NCI-H1417 (cell line): ENCODE measurements at places on chromosomes 2 and 18.
A peak's percentile ranks its signal among the peaks of the same experiment; 100 is the strongest.

DNA sequence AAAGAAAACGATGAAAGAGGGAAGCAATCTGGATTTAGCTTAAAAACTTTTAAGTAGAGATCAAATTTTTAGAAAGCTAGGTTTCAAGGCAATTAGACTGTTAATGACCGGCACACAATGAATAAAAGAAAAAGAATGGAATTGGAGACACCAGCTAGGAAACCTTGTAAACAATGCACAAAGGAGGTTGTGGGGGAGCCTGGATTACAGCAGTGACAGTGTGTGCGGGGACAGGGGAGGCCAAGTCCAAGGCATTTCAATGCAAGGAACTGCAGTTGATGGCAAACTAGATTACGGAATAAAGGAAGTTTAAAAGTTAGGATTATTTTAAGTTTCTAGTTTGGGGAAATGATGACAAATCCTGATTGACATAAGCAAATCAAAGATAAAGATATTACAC is 74.5 kb downstream of the DTNB start:
- DNase-seq: no peak

DNA sequence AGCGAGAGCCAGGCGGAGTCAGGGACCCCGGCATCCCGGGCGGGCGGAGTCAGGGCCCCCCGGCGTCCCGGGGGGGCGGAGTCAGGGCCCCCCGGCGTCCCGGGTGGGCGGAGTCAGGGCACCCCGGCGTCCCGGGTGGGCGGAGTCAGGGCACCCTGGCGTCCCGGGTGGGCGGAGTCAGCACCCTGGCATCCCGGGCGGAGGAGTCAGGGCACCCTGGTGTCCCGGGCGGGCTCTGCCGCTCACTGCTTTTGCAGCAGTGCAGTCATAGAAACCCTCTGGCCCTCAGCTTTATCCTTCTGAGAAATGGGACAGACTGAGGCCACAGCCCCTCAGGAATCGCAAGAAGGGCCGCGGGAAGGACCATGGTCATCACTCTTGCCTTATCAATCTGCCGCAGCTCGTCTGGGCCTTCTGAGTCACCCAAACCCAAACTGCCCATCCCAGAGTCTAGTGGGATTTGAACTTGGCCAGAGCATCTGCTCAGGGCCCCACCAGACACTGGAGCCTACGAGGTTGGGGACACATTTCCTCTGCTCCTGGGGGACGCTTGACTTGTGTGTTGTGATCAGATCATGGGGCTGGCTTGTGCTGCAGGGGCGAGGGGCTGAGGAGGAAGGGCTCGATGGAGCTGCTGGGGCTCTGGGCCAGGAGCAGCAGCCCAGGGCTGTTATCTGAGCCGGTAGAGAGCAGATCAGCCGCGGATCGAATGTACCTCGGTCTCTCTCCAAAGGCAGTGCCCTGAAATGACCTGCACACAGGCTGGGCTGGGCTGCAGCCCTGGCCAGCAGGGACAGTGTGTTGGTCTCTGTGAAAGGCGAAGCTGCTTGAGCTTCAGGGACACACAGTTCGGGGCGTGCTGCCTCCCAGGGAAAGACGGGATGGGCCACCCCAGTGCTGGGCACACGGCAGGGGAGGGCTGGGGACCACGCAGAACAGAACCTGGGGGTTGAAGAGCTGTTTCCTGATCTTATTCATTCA is 290.1 kb upstream of the HDAC4 start:
- no peak for DNase-seq

GRCh38 chr2:202032846-202033316 is 774 bp upstream of the FZD7 start:
- no peak for DNase-seq

GRCh38 chr18:34867520-34867919 is 157.4 kb downstream of the DTNA start:
- DNase-seq: peak; percentile 10

DNA sequence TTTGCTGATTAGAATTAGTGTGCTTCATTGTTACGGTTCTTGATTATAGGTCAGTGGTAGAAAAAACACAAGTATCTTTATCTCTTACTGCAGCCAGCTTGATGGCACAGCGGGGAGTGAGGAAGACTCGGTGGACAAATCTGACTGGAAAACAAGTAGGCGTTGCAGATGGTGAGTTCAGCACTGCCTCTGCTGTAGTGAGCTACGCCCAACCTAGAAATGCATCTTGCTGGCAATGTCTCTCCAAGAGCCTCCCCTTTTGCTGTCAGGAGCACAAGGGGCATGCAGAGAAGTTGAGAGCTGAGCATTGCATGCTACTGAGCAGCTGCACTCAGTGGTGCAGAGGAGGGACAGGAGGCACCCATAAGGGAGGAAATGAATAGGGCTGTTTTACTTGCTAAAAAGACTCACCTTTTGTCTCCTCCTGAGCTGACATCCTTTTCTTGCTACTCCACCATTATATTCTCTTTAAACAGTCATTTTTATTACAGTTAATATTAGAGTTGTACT is 977.3 kb upstream of the ACVR2A start:
- no peak for DNase-seq

DNA sequence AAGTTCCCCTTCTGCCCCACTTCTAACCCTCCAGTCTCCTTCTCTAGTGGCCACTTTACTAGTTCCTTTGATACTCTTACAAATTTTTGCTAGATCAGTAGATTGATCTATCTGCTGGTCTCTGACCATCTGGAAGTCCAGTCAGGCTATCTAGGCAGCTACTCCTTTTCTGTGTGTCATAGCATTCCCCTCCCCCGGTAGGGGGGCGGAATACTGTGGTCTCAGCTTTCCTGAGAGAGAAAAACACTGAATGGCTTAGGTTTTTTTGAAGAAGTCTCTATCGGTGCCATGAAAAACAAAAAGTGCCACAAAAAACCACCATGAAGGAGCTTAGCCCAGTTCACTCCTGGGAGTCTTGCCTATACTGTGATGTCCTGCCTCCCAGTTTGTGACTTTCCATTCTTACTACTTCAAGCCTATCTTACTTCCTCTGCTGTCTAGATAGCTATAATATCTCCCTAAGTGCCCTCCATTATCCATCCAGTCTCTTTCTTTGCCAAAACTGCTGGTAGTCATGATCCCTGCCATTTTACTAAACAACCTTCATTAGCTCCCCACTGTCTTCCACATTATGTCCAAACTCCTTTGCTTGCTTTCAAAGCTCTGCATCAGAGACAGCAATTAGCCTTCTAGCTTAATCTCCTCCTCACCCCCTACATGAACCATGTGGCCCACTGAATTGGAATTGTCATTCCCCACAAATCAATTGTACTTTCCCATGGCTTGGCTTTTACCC is 29.9 kb downstream of the TPGS2 start:
- DNase-seq: no peak

GRCh38 chr2:125324273-125324672 is 1299.2 kb downstream of the CNTNAP5 start:
- DNase-seq: no peak

DNA sequence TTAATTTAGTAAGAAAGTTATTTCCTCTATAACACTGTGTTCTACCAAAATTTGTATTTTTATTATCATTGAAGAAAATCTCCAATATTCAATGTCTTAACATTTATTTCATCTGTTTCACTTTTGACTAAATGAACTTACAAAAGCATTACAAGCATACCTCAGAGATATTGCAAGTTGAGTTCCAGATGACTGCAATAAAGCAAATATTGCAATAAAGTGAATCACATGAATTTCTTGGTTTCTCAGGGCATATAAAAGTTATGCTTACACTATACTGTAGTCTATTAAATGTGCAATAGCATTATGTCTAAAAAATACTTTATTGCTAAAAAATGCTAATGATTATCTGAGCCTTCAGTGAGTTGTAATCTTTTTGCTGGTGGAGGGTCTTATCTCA is 78.3 kb downstream of the TTC32 start:
- DNase-seq: no peak

GRCh38 chr2:237253046-237253702 is 160.8 kb downstream of the COL6A3 start:
- DNase-seq: no peak

DNA sequence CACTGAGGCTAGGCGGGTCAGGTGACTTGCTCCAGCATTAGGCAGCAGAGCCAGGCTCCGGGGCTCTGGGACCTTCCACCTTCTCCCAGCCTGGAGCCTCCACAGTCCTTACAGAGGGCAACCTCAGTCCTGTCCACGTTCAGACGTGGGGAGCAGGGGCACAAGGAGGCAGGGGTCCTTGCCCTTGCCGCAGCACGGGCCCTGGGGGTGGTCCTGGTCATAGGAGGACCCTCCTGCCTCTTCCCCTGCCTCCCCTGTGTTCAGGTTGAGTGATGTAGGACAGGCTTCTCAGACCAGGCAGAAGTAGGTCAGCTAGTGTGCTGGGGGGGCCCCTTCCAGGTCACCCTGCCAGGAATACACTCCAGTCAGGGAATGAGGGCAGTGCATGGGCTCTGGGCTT is 5.4 kb upstream of the ARHGEF4 start:
- no peak for DNase-seq

DNA sequence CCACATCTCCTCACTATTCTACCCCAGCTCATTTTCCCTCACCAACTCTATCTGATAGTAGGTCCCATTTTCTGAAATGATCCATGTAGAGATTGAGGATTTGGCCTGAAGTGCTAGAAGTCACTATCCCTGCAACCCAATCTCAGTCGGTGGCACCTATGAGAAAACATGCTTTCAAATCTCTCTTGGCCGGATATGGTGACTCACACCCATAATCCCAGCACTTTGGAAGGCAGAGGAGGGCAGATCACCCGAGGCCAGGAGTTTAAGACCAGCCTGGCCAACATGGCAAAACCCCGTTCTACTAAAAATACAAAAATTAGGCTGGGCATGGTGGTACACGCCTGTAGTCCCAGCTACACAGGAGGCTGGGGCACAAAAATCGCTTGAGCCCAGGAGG is 19.1 kb upstream of the MARCHF4 start:
- no peak for DNase-seq

- DNase-seq: no peak
Observed at GRCh38 chr2:236998758-236999157, 86.9 kb upstream of the COPS8 start.

DNA sequence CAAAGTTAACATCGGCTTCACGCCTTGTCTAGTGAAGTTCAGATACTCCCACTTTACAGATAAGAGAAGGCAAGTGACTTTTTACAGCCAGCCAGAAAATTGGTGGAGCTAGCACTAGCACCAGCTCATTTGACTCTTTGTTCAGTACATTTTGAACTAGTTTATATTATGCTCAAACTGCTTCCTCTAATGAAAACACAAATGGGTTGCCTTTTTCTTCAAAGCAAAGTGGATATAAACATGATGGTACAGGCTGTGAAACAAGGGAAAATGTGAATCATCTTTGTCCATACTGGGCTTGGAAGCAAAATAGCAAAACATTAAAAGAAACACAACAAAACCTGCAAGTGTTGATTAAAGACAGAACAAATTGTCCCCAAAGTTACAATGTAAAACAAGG is 99.6 kb upstream of the LHCGR start:
- DNase-seq: no peak

DNA sequence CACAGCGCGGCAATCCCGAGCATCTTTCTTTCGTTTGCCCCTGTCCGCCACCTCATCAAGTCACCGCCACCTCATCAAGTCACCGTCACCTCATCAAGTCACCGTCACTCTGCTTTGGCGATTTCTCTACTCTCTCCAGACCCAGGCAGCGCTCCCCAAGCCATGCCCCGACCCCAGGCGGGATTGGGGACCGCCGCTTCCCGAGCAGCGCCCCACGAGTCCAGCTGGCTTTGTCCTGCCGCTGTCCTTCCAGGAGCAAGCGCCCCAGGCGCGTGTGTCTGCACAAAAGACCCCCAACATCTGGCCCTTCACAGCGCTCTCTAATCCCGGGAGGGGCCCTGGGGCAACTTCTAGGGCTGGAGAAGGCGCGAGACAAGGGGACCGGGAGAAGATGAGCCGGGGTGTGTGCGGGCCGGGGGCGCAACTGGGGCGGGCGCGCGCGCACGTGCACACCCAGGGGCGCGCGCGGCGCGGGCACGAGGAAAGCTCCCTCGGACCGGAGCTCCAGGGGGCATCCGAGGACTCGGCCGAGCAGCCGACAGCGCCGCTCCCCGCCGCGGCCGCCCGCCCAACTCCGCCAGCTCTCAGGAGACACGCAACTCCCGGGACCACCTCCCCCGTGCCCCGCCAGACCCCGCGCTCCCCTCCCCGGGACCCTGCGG is 633 bp upstream of the RNF152 start:
- DNase-seq: no peak

DNA sequence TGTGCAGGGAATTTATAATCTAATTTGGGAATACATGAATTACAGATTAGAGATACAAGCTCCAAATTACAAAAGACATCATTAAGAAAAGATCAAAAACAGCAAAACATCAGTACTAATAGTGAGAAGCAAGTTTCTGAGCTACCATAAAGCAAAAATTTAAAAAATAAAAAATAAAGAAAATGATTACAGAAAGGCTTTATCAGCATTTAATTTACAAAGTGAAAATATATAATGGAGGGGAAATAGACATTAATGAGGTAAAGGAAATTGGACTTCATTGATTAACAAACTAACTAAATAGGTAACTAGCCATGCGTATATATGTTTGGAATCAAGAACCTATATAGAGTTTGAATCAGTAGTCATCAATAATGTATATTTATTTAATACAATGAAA is 712.9 kb upstream of the DDX18 start:
- no peak for DNase-seq

DNA sequence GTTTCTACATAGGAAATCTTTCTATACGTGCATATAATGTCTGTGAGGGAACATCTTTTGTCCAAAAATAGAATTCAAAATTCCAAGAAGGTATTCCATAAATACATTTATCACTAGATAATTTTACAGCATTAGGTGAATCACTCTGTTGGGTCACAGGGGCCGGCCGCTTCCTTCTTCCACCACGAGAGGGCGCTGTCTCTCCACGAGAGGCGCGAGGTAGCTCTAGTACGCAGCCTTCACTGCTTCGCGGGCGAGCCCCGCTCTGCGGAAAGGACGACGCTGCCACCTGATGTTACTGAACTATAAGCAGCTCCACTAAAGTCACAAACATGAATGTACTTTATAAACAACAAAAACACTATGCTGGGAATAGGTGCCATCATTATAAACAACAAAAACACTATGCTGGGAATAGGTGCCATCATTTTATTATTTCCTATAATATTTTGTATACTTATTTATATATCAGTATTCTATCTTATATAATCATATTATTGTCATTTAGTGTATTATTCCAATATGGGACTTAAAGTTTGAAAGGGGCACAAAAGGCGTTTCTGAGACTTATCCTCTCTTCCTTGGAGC is 69.4 kb upstream of the REV1 start:
- peak; percentile 87 for DNase-seq

DNA sequence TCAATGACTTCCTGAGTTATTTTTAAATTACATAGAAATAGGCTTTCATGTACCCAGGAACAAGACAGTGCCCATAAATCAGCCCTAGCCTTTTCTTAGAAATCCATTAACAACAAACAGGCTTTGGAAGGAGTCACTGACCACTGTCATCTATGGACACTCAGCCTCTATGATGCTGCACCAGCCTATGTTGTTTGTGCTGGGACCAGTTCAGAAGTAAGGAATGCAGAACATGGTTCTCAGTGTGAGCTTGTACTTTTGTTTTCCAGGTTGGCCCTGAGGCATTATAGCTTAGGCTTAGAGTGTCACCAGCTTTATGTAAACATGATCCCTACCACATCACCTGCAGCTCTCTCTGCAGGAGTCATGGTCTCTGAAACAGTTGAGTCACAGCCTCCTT is 335.7 kb upstream of the CDH7 start:
- DNase-seq: peak; percentile 30
